NCI-H1694 (cell line): ENCODE measurements at places on chromosomes 3 and 15.

DNA sequence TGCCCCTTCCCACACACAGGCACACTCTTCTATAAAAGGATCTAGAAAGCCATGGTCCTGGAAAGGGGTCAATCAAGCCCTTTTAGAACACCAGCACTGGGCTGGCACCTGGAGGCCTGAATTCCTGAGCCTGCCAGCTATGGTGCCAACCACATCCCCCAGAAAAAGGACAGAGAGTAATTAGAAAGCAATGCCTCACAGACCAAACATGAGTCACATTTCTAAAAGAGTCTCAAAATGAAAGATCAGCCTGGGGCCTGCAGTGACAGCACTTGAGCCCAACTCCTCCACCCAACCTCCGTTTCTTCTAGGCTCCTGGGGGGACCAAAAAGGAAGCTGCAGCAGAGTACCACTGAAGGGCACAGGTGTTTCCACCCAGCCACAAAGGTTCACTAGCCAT, 14.1 kb downstream of the MYLK start:
- no peak for DNase-seq

DNA sequence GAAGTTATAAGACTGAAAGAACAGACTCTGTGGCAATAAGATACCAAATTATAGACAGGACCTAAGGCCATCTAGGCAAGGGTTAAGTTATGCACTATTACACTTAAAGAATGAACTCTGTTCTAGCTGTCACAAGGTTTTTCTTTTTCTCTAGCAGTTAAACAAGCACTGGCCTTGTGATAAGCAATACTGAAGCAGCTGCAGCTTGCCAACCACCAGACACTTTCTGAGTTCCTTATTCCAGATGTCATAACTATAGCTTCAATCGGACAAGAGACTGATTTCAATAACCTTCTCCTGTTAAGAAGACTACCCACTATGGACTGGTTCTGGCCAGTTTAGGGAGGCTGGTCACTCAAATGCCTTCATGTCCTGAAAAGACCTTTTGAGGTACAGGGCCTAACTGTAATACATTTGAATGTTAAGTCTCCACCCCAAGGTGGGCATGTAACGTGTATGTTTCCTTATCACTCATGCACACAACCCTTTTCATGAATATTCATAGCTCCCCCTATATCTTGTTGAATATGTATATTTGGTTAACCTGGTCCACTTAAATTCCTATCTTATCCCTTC, 85.8 kb downstream of the CFAP20DC start:
- DNase-seq, result no peak

GRCh38 chr3:5019411-5020241, 40.4 kb downstream of the BHLHE40 start:
- no peak for DNase-seq

DNA sequence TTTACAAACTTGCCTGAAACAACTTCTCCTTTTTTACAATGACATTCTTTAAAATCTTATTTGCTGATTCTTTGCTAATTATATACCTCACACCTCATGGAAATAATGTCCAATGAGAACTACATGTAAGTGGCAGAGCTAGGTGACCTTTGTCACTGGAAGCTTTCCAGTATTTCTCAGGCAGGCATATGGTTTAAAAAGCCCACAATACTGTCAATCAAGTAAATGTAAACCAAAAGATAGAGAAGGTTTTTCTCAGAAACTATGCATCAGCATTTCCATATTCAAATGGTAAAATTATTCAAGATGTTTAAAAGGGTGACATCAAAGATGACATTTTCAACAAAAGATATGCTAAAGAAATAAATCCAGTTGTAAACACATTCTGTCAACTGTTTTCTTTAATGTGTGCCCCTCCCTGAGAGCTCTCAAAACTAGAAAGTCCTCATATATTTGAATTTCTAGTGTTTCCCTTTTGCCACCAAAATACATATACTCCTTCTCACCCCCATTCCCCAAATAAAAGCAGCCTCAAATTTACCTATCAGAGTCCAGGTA, 10.1 kb upstream of the STRIT1 start:
- DNase-seq, result no peak

- no peak for DNase-seq
Measured at GRCh38 chr3:78863306-78864203, 904.2 kb downstream of the ROBO1 start.

DNA sequence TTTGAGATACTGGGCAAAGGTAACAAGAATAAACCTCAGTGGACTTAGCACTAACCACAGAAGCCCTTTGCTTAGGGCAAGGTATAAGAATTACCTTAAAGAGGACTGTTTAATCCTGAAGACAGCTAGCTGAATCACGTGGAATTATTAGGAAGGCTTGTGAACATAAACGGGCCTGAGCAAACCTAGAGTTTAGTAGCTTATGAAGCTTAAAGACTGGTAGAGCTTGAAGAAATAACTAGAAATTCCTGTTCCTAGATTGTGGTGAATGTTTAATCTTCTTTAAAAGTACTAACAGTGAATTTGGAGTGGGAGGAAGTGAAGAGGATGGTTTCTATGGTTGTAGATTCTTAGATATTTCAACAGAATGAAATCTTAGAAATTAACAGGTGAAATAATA, 428.9 kb upstream of the THRB start:
- DNase-seq, result no peak

GRCh38 chr3:118955914-118956556, 78.6 kb downstream of the IGSF11 start:
- DNase-seq, result no peak
